ENCODE measurements at places on chromosomes 6 and 20. TPM values are rescaled to one million over a fixed set of nuclear protein-coding genes. Genes with fewer than 3 reads are reported as not detected.

DNA sequence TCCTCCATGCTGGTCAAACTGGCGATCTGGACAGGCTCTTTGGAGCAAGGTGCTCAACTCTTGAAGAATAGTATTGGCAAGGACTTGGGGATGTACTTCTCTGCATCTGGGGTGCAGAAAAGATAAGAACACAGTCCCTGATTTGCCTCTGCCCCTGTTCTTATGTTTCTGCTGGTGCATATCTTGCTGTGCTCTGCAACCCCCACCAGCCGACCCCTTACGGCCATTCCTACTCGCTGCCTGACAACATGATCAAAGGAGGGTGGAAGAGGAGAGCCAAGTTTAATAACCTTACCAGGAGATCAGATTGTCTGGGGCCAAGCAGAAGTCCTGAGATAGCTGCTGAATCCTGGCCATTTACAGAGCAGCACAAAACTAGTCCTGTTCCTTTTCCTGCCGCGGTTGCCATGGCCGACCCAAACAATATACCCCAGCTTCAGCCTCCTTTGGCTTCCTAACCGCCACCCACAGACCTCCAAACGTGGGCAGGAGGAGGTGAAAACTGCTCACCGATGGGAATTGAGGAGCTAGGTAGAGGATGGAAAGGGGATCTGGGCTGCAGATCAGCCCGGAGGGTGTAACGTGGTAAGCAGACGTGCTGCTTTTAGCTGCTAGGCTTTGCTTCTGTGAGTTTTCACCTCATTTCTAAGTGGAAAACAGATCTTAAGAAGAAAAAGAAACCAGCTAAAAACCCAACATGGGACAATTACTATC is 60.9 kb downstream of the ATXN1 start:
- DNase-seq: no peak

- DNase-seq: no peak
These were observed 16.2 kb upstream of the CST3 start for GRCh38 chr20:23654000-23654399.

GRCh38 chr20:43690943-43691598 is 24.2 kb downstream of the MYBL2 start:
- DNase-seq: no peak

UBE2C gene
- total RNA-seq: 33.0 TPM

CST4 gene
- not detected for total RNA-seq

DNA sequence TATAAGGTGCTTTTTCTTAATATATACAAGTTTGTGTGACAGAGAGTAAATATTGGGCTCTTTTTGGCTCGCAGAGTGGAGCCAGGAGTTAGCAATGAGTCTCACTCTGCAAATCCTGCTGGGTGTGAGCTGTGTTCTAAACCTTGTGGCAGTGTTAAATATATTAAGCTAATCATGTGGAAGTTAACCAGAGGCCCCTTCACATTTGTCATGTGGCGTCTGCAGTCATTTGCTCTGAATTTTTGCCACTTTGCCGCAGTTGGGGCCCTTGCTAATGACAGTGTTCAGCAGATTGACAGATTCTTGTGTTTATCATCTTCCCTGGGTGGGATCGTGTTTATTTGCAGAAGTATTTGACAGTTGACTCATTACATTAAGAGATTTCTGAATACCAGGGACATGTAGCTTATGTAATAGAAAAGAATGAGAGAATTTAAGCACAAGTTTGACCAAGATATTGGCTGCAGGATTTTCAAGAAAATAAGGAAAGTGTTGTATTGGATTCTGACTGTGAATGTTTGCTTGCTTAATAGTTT is 37.9 kb downstream of the SPATA2 start:
- no peak for DNase-seq

DNA sequence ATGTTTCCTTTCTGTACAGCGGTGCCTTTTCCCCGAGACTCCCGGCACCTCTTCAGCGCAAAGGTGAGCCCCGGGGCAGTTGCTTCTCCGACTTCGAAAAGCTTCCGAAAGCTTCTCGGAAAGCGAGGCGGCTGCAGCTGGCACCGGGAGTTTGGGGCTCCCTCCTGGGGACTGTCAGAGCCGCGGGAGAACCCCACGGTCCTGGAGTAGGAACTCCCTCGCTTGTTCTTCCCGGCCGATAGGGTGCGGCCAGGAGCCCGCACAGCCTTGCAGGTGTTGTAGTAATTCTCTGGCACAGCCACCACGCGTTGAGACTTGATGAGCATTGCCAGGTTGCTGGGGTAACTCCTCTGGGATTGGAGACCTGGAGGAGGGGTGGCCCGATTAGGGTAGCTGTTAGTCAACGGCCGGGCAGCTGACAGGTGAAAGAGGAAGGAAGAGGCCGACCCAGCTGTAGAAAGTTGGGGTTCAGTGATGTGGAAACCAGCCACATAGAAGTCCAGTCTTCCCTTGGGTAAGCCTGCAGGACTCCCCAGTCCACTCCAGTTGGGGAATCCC is 721 bp downstream of the KDM1B start:
- peak; percentile 46 for DNase-seq

SYNGAP1 gene
- total RNA-seq: 75.1 TPM

Measured in glutamatergic neuron (in vitro differentiated cells).